ENCODE measurements at places on chromosomes 3 and 15.

DNA sequence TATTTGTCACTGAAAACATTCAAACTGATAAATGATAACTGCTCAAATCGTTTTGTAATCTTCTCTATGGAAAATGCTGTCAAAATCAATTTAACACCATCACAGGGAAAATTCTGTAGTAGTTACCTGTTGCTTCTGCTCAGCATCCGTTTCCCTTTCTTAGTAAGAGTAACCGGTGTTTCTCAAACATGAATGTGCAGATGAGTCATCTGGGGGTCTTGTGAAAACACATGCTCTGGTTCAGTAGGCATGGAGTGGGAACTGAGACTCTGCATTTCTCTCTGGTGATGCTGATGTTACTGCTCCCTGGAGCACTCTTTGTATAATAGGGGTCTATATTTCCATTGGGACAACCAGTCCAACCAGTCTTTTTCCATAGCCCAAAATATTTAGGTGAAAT lies 145.1 kb downstream of the SEMA6D start:
- no peak for DNase-seq

- no peak for DNase-seq
Observed at GRCh38 chr15:99726333-99726732, 6.9 kb downstream of the LYSMD4 start.

GRCh38 chr3:178712247-178712646 lies 176.0 kb downstream of the KCNMB2 start:
- peak; percentile 8 for DNase-seq

DNA sequence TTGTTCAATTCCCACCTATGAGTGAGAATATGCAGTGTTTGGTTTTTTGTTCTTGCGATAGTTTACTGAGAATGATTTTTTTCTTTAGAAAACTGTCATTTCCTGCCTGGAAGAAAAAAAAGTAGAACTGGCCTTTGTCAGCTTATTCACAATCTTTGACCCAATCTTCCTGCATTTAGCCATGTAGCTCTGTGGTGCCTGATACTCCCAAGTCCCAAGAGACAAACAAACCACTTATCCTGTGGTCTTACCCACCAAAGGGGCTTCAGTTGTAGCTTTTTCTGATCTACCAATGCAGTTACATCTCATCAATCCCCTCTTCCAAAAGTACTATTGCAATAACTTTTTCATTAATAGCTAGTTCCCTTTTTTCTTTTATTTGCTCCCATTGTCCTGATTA lies 444.6 kb downstream of the GRM7 start:
- no peak for DNase-seq

DNA sequence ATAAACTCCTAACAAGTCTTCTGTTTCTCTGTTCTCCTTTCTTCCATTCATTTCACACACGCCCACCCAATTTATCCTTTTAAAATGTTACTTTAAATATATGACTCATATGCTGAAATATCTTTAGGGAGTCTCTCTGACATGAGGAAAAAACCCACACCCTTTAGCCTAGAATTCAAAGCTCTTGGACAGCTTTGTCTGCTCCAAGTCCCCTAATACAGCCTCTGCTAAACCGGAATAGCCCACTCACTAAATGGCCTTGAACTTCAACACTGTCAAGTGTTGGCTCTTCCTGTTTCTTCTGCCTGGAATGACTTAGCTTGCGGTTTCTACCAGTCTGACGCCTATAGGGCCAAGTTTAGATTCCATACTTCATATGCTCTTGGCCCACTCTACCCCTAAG lies 3.3 kb upstream of the CD96 start:
- DNase-seq, result no peak

GRCh38 chr3:67015702-67016484 lies 17.8 kb downstream of the KBTBD8 start:
- no peak for DNase-seq

DNA sequence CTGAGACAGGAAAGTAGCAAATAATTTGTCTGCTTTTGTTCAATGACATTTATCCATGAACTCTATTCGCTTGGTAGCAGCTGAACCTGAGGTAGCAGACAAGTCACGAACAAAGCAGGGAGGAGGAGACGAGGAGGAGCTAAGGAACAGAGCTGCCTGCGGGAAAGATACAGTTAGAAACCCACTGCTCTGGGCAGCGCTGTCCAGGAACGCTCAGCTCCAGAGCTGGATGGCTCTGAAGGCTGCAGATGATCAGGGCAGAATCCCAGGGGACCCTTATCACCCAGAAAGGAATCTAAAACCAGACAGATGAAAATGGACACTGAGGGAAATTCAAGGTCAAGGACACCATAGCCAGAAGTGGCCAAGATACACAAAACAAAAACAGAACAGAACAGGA lies 257.8 kb downstream of the CD47 start:
- DNase-seq, result no peak

GRCh38 chr3:157360044-157360443 lies 76.6 kb upstream of the PTX3 start:
- no peak for DNase-seq

DNA sequence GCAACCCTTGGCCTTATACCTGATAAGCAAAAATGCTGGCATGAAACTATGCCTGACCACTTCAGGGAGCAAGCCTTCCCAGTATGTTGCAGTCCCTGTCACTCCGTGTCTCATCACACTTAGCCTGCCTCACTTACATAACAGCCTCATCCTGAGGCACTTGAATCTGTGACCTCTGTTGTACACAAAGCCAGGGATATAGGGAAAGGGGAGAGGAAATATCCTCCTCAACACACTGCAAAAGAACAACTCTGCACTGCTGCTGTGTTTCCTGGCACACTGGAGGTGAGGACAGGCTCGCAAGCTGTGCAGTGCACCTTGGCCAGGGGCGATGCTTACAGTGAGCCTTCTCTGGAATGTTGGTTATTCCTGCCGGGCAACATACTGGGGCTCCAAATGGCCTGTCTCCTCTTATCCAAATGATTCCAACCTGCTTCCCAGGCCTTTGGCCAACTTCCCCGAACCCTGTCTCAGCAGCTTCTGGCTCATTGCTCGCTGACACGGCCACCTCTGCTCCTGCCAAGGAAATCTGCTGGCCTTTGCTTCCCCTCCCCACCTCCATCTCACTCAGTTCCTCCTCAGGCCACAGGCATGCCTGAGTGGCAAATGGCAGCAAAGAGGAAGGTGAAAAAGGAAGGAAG lies 109.2 kb downstream of the CD47 start:
- DNase-seq, result no peak

GRCh38 chr3:108137460-108137814 lies 46.6 kb upstream of the CD47 start:
- no peak for DNase-seq

- peak; percentile 6 for DNase-seq
Observed at GRCh38 chr15:70103880-70104626, 6.3 kb upstream of the TLE3 start.

DNA sequence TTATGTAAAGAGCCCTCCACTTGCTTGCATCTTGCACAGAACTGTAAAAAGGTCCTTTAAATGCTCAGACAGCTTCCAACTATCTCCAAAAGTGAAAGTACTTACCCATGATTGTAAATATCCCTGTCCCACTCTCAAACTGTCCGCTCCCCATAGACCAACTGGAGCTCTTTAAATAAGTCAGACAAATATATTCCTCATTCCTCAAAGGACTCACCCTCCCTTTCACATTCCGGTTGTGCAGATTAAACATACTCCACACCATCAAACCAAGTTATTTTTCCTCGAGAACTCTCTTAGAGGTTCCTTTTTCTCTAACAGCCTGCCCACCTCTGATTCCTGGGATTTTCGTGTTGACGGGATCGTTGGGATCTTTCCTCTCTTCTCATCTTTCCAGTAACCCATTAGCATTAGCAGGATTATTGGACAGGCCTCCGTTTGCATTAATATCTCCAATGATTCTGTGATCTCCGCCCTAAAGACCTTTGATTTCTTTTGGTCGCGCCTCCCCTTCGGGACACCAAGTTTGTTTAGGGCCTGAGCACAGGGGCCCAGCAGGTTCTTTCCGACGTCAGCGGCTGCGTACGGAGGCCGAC lies 763 bp downstream of the GOLGB1 start:
- no peak for DNase-seq

- no peak for DNase-seq
Observed at GRCh38 chr15:72511536-72511935, 37.4 kb downstream of the ARIH1 start.

GRCh38 chr3:186360779-186361178 lies 1.3 kb downstream of the DGKG start:
- no peak for DNase-seq

Data from NCI-H748 treated with DMSO at 0.1 percent for 48 hours (cell line).